Chondrocyte (in vitro differentiated cells): ENCODE measurements at places on chromosomes 16 and 17. TPM values are rescaled to one million over a fixed set of nuclear protein-coding genes. Genes with fewer than 3 reads are reported as not detected.

SPATA32 gene
- not detected in 3 replicates for total RNA-seq

SNAI3 gene
- total RNA-seq, result not detected in 3 replicates

- H3K27ac ChIP-seq, result peak overlapping the region; percentile 65
- H3K4me3 ChIP-seq, result peak overlapping the region; percentile 55
- H3K36me3 ChIP-seq, result peaks cover 4% of the 10 kb centered on the region
- peak; percentile 2 for DNase-seq
Measured at GRCh38 chr17:78986048-78986648, 6.4 kb upstream of the LGALS3BP start.

- no peaks in the 10 kb centered on the region for H3K36me3 ChIP-seq
- H3K4me3 ChIP-seq, result no peak overlapping the region
- no peaks in the 10 kb centered on the region for H3K27me3 ChIP-seq
Measured at GRCh38 chr16:8565498-8565897, 24.8 kb downstream of the TMEM114 start.
